Stimulated activated CD4-positive, alpha-beta T cell treated with anti-CD3 and anti-CD28 coated beads, Interleukin-12 subunit alpha, Interleukin-12 subunit beta, amount 100 ng/mL, for 24 hours (primary cell): ENCODE measurements at places on chromosomes 12 and 14.

DNA sequence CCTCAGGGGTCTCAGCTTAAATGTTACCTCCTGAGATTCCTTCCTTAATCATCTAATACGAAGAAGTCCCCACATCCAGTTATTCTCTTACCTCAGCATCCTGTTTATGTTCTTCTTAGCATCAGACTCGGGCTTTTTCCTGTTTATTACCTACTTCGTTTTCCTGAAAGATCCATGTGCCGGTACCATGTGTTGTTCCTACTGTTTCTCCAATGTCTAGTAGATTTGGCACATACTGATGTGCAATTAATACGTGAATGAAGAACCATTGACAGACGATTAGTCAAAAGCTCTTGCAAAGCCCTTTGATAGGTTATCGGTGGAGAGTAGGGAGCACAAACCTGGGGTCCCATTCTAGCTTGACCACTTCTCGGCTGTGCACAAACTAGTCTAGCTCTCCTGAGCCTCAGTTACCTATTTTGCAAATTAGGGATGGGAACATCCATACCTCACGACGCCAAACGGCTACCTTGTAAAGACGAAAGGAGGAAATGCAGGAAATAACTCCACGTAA, 735 bp upstream of the MAPKAPK5 start:
- no peak for DNase-seq

DNA sequence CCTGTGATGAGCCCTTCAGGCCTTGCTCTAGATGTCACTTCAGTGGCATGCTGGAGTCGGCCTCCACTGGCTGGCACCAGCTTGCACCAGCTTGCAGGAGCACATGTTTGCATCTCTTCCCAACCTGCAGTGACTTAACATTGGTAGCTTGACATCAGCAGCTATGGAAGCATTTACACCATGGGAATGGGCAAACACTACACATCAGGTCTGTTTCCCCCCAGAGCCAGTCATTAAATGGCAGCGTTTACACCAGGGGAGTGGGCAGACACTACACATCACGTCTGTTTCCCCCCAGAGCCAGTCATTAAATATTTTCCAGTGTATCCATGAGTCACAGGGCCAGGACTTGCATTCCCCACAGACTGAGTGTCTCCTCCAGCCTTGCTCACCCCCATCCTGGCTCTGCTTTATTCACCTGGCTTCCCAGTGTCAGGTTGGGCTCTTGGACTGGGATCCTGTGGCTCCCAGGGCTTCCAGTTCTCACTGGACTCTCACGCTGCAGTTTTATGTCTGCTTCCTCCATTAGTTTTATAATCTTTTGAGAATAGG, 51.6 kb upstream of the VRK1 start:
- DNase-seq = no peak

GRCh38 chr12:77940567-77940966, 109.9 kb downstream of the NAV3 start:
- no peak for DNase-seq

DNA sequence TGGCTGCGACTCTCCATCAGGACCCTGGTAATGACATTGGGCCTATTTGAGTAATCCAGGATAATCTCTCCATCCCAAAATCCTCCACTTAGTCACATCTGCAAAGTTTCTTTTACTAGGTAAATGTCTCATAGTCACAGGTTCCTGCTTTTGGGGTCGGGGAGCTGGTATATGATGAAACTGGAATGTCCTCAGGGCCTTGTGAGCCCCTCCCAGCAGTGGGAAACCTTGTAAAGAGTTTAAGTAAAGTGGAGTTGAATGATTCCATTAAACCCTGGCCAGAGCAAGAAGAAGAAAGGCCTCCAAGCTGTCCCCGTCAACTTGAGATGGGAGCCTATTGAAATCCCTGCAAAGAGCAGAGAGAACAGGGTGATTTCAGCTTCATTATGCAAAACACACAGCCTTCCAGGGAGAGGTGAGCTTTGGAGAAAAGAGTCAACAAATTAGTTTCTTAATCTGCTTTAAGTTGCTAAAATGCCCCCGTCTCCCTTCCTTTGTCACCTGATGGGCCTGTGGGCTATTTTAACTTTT, 12.6 kb downstream of the WSCD2 start:
- no peak for DNase-seq

- DNase-seq = no peak
These were observed 852.3 kb upstream of the TMEM132C start for GRCh38 chr12:127414636-127415035.

DNA sequence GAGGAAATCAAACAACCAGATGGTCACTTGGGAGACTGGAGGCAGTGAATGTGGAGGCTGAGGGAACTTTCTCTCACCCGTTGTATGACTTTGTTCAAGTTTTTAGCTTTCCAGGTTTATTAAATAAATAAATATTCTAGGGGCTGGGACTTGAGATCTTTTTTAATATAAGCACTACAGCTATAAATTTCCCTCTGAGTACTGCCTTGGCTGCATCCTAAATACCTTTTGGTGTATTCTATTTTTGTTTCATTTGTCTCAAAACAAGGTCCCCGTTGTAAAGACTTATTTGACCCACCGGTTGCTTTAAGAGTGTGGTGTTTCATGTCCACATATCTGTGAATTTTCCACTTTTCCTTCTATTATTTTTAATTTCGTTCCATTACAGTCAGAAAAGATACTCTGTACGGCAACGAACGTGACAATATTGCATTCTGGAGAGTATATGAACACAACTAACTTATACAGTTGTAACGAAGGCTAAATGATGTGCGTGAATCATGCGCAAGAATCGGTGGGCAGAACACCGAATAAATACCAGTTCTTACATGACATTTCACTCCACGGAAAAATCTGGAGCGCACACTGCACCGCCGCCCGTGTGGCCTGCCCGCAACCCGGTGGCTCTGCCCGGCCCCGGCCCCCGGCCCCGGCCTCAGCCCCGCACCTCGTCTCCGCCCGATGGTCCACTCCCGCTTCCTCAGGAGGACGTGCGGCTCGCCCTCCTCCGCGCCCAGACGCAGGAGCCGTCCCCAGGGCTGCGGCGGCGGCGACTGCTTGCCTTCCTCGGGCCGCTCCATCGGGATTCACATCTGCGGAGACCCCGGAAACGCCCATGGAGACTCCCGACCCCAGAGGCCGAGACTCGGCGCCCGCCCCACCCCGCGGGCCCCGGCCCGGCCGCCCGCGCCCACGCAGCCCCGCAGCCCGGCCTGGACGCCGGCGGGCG, 602 bp downstream of the CHFR start:
- no peak for DNase-seq

- DNase-seq = no peak
These were observed 12.3 kb downstream of the METTL3 start for GRCh38 chr14:21498540-21499526.

DNA sequence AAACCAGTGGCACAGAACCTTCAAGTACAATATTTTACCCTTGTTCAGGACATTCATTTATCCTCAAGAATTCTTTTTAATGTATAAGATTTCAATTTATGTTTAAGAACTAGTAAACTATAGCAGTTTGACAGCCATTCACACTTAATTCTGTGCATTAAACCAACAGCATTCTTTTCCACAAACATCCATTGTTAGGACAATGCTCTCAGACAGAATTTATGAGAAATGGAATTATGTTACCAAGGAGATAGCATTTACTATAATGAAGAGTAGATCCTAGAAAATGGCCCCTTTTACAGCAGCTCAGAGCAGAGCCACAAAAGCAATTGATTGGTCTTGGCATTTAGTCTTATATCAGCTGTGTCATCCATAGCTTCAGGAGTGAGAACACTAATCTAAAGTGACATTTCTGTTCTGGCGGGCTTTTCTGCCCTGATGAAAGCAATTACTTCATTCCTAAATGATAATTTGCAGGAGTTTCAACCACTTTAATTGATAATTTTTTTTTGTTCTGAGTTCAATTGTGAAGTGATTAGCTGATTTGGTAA, 268.9 kb downstream of the NPAS3 start:
- no peak for DNase-seq
